ENCODE measurements at places on chromosomes 13 and 19.
A peak's percentile ranks its signal among the peaks of the same experiment; 100 is the strongest.

DNA sequence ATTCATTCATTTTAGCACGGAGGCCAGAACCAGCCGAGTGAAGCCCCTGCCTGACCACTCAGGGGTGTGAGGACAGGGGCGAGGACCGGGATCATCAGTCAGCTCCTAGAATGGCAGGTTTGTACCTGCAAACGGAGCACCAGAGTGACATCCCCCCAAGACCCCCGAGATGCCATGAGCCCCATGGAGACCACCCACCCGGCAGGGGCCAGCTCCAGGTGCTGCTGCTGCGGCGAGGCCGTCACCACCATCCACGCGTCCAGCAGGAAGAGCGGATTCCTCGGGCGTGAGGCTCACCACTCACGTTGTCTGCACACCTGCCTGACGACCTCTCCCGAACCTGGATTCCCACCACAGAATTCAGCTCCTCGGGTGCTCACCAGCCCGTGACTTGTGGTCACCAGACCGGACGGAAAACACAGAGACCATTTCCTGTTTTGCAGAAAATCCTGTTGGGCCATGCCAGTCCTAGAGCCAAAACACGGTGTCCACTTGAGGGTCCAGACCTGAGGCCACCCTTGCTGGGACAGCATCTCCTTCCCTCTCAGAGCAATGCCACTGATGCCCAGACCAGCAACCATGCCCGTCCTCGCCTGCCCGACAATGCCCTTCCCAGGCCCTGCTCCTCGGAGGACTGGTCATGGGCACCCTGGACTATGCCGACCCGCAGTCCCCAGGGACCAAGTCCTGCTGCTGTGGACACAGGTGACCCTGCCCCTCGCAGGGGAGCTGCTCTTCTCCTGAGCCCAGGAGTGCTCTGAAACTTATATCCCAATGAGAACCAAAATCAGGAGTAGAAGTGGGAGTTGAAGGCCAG is 74.2 kb downstream of the RASA3 start:
- no peak for DNase-seq

DNA sequence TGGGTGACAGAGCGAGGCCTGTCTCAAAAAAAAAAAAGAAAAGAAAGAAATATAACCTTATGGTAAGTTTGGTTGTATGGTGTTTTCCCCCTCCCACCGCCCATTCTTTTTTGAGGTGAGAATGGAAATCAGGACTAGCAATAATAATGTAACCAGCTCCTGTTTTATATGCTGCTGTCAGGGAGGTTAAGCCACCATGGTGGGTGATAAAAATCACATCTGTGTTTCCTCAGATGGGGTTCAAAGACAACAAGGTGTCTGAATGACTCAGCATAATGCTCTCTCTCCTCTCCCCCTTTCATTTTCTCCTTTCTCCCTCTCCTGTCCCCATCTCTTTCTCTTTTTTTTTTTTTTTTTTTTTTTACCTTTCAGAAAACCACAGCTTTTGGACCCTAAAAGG is 28.3 kb upstream of the GARRE1 start:
- no peak for DNase-seq

- no peak for DNase-seq
These were observed 1.7 kb downstream of the IL4I1 start for GRCh38 chr19:49894879-49895565.

DNA sequence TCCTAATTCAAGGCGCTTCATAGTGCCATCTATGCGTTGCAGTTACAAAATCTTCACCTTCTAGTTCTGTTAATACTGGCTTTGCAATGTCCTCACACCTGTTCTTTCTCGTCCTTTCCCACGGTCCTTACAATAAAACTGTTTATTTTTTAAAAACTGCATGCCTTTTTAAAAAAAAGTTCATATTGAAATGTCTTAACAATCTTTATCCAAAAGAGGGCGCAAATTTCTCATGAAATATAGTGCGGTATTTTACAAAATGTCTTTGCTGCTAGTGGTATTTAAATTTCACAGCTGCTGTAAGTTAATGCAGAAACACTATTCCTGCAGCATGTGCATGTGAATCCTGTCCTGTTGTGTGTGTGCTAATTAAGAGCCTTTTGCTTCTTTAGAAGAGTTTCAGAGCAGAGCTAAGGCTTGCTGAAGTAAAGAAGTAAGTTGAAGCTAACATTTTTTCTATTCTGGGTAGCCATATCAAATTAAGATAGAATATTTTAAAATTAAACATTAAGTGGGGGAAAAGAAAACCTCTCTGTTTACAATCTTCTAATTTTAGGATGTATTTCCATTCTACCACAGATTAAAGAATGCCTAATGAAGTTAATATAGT is 15.8 kb upstream of the CLDN10 start:
- DNase-seq: peak; percentile 2

DNA sequence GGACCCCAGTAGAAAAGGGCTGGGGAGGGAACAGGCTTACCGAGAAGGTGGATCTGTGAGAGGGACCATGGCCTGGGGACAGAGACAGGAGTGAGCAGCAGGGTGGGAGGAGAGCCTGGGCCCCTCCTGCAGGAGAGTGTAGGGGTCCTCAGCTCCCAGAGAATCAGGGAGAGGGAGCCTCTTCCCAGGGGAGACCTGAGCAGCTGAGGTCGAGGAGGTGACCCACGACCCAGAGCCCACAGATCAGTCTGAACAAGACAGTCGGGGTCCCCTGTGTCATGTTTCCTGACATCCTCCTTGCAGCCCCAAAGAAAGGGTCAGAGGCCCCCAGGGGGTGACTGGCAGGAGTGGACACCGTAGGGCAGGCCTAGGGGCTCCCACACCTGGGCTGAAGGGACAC is 6.7 kb downstream of the CEACAM4 start:
- DNase-seq: no peak

DNA sequence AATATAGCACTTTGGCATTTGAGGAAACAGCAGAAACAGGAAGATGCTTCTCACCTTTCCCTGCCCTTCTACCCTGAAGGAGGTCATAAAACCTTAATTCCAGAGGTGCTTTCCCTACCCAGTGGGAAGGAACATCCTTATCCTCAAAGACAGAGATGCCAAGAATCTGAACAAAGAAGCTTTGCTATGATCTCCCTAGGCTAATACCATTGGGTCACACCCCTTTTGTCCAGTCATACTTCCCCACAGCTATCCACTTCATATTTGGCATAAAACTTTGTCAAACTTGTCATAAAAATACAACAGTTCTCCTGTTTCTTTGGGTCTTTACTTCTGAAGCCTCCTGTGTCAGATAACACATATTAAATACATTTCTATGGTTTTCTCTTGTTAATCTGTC is 21.7 kb upstream of the RXFP2 start:
- DNase-seq: no peak

DNA sequence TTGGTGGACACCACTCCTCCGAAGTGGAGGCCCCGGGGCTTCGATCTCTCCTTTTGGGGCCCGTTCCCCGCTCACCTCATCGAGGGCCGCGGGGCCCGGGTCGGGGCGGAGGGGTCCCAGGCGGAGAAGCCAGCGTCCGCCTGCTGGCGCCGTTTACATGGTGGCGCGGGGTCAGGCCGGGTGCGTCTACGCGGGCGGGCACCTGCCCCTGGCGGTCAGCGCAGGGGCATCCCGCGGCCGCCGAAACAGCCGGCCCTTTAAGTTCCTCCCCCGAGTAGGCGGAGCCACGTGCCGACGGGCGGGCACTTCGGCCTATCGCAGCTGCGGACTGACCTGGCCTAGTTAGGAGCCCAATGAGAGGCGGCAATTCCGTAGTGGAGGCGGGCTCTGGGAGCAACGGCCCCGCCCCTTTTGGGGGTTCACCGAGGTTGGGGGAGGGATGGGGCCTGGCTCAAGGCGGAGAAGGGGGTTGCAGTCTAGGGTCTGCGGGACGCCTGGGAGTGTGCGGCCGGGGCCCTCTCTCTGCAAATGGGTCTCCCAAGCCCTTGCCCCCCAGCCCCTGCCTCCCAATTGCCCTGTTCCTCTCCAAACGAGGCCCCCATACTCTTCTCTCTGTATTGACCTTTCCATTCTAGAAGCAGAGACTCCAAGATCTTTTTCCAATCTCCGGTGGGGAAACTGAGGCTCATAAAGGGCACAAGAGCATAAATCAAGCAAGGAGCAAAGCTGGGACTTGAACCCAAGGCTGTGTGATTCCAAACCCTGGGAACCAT is at the start of gene ABHD8:
ABHD8 (minus strand) TSS at position 259 of the 773 bp plus-strand sequence. CDS start 1,809 bp downstream, outside the sequence.
- peak; percentile 94 for DNase-seq

GRCh38 chr13:24081387-24081786 is 79.1 kb upstream of the SPATA13 start:
- no peak for DNase-seq

- DNase-seq: no peak
These were observed 44.9 kb upstream of the F7 start for GRCh38 chr13:113060557-113061270.

GRCh38 chr19:38394488-38394887 is 6.0 kb downstream of the SPRED3 start:
- no peak for DNase-seq

DNA sequence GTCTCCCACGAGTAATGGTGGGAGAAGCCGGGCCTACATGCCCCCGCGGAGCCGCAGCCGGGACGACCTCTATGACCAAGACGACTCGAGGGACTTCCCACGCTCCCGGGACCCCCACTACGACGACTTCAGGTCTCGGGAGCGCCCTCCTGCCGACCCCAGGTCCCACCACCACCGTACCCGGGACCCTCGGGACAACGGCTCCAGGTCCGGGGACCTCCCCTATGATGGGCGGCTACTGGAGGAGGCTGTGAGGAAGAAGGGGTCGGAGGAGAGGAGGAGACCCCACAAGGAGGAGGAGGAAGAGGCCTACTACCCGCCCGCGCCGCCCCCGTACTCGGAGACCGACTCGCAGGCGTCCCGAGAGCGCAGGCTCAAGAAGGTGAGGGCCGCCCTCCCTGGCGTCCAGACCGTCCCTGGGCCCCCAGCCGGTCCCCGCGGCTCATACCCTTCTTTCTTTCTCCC is 1.4 kb upstream of the USF2 start:
- DNase-seq: no peak

DNA sequence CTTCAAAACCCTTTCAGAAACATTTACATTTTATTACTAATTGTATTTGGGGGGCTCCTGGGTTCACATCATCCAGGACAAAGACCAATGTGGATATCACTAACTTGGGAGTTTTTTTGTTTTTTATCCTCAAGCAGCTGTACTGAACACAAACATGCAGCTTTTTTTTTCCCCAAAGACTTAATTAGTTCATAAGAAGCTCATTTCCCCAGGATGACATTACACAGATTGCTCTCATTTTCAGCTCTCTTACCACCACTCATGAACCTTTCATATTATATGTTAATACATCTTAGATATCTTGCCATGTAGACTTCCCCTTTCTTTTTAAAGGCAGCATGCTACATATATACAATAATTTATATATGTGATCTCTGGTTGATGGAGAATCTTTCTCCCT is 118.7 kb upstream of the MAB21L1 start:
- no peak for DNase-seq

- no peak for DNase-seq
These were observed 598.0 kb downstream of the EFNB2 start for GRCh38 chr13:105937451-105937850.

DNA sequence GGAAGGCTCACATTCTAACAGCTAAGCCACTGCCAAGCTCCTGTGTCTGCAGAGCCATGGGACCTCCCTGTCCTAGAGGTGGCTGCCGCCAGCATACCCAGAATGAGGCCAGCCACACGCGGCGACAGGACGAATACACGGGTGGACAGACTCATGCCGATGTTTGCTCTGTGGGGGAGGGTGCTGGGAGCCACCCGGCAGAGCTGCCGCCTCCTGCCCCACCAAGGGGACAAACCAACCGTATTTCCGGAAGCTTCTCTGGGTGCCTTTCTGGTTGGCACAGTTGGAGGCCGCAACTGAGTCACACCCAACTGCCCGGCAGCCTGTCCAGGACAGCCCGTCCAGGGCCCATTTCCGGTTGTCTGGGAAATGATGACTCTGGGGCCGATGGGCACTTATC is 20.3 kb downstream of the C13orf46 start:
- DNase-seq: no peak

GRCh38 chr19:18312092-18312534 is 10.8 kb downstream of the LSM4 start:
- DNase-seq: no peak

- DNase-seq: no peak
These were observed 91.1 kb upstream of the SOX1 start for GRCh38 chr13:111975539-111976473.

GRCh38 chr19:1913781-1914577 is 8.8 kb downstream of the ADAT3 start:
- no peak for DNase-seq

DNA sequence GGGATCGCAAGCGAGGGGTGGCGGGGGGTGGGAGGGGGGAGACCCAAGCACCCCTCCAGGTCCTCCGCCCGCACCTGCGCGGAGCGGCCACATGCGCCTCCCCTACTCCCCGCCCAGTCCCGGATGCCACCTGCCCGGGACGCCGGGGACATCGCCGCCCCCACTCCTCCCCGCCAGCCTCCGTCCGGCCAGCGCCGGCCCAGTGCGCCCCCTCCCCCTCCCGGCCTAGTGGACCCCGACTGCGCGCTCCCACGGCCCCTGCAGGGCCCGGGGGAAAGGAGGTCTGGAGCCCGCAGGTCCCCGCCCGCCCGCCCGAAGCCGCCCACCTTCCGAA is 263 bp downstream of the RHPN2 start:
- no peak for DNase-seq

DNA sequence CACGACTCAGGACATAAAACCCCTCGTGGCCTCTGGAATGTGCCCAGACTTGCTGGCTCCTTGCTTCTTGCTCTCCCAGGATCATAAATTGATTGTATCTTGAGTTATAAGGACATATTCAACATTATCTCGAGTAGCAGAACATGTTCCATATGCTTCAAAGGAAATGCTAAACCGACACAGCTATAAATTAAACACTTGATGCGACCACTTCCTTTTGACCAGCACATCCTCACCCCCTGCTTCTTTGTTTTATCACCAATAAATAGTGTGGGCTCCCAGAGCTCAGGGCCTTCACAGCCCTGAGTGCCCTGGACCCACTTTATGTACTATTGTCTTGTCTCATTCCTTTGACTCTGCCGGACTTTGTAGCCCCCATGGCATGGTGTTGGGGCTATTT is 157.0 kb upstream of the PABPC3 start:
- no peak for DNase-seq

DNA sequence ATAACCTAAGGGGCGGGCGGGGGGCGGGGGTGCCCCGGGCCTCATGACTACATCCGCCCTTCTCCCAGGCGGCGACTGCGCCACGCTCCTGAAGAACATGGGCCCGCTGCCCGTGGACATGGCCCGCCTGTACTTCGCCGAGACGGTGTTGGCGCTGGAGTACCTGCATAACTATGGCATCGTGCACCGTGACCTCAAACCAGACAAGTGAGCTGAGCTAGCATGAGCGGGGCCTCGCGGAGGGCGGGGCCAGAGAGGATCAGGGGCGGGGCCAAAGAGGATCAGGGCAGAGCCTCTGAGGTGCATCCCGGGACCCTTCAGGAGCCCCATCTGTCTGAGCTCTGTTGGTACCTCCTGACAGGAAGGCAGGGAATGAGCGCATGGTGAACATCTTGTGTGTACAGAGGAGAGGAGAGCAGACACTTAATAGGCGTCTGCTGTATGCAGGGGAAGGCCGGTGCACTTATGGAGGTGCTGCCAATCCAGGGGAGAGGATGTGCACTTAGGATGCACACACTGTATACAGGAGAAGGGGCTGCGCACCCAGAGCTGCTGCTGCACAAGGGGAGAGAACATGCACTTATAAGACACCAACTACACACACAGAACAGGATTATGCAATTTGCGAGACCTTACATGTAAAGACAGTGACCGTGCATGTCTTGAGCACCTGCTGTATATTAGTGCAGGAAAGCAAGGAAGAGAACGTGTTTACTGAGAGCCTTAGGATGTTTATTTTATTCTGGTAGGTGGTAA is 20.9 kb upstream of the PIK3R2 start:
- DNase-seq: no peak

All from HFFc6 (cell line).